ENCODE measurements at places on chromosomes 11 and 22. TPM values are rescaled to one million over a fixed set of nuclear protein-coding genes. Genes with fewer than 3 reads are reported as not detected.

The CHST1 gene
- total RNA-seq, result 1.3 TPM

The SYT12 gene
- total RNA-seq, result 0.47 TPM

The HIC2 gene
- total RNA-seq, result 35.4 TPM

The FAM111B gene
- total RNA-seq, result 5.2 TPM

The TESMIN gene
- total RNA-seq, result 73.9 TPM

The NAV2 gene
- total RNA-seq, result 37.1 TPM

Measured in endodermal cell (in vitro differentiated cells).